ENCODE measurements at places on chromosomes 16 and 17. TPM values are rescaled to one million over a fixed set of nuclear protein-coding genes. Genes with fewer than 3 reads are reported as not detected.

The KRT36 gene
- total RNA-seq: not detected

The PYDC1 gene
- total RNA-seq: not detected

The HOXB2 gene
- 20.0 TPM for total RNA-seq

The KCNH6 gene
- total RNA-seq: not detected

The KRTAP2-2 gene
- not detected for total RNA-seq

DNA sequence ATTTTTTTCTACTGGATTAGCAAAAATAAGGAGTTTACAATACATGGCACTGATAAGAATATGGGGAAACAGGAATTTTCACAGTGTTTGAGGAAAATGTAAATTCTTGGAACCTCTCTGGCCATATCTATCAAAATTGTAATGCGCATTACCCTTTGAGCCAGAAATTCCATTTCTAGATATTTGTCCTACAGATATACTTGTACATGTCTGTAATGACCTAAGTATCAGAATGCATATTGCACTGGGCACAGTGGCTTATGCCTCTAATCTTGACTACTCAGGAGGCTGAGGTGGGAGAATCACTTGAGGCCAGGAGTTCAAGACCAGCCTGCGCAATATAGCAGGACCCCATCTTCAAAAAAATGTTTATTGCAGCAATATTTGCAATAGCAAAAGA, 25.8 kb upstream of the HAS3 start:
- H3K27ac ChIP-seq: no peak overlapping the region
- no peak overlapping the region for H3K4me3 ChIP-seq
- H3K27me3 ChIP-seq: no peaks in the 10 kb centered on the region

DNA sequence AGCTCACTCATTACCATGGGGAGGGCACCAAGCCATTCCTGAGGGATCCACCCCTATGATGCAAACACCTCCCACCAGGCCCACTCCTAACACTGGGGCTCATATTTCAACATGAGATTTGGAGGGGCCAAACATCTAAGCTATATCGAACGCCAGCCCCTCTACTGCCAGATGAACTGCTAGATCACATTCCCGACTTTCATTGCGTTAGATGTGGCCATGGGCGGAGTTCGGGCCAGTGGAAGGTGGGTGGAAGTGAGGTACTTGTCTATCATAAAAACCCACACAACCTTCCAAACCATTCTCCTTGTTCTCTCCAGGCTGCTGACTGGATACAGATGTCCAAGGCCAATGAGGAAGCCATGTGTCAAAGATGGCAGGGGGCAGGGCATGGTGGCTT, 27.0 kb upstream of the ANKRD40CL start:
- H3K27me3 ChIP-seq: peaks cover 7% of the 10 kb centered on the region
- H3K4me3 ChIP-seq: no peak overlapping the region
- H3K27ac ChIP-seq: no peak overlapping the region

DNA sequence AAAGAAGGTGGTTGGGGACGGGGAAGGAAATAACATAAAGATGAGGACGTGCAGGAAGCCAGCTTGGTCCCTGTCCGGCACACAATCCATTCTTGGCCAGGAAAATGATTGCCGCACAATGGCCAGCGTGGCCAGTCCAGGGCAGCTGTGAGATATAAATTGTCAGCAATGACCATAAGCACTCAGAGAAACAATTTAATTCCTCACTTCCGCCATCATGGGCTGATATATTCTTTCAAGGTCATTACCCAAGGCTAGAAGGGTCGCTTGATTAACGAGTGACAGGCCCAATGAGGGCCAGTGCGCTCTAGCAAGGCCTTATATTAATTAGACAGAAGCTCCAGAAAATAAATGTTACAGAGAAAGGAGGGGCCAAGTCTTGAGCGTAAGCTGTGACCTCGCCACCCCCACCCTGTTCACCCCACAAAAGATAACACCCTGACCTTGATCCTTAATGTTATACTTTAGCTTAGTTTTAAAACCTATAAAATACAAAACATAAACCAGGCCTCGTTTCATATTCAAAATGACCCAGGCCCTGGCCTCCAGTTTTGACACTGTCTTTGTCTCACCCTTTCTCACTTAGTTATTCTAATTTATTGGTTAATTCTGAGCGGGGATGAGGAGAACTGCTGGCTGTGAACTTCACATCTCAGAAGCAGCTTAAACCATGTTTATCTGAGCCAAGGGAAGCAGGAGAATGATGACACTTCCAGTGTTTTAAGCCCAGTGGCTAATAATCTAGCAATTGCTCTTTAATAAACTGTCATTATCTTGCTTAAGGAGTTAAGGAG, 478.3 kb upstream of the ZFHX3 start:
- H3K4me1 ChIP-seq: no peaks in the 10 kb centered on the region
- H3K4me3 ChIP-seq: no peak overlapping the region
- no peaks in the 10 kb centered on the region for H3K36me3 ChIP-seq
- no peak overlapping the region for H3K27ac ChIP-seq
- DNase-seq: no peak

DNA sequence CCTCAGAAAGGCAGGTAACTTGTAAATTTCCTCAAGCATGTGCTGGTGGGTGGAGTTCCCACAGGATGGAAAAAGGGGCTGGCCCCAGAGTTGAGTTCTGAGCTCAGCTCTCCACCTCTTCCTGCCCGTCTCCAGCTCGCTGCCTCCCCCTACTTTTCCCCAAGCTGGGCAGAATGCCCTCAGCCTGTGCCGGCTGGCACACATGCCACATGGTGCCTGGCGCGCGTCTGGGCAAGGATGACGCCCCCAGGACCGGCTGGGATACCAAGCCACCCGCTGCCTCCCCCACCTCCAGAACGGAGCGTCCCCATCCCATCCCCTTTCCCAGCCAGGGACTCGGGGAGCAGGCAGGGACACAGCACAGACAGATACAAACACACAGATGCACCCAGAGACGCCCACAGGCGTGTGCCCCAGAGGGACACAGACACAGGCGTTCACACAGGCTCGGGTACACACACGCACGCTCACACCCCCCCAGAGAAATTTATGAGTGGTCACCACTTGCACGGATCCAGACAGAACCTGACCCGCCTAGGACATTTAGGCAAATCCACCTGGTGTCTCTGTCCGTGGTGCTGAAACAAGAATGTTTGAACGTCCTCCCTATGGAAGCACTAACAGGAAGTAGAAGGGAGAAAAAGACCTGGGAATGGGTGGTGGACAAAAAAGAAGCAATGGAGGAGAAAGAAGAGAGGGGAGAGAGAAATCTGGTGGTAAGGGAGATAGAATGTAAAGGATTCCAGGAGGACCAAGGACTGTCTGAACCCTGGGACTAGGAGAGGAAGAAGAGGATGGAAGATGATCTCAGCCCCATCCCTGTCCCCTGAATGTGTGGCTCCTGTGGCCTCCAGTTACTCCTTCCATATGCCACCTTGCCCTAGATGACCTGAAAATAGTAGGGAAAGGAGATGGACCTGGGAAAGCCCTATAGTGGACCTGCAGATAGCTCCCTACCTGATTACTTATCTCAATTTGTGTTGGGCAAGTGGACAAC, 15.5 kb downstream of the NEUROD2 start:
- no peak overlapping the region for H3K4me3 ChIP-seq
- peaks cover 2% of the 10 kb centered on the region for H3K36me3 ChIP-seq
- peaks cover 6% of the 10 kb centered on the region for H3K4me1 ChIP-seq
- H3K27ac ChIP-seq: no peak overlapping the region

GRCh38 chr16:65600629-65601028, 478.8 kb upstream of the CDH11 start:
- no peaks in the 10 kb centered on the region for H3K4me1 ChIP-seq
- no peaks in the 10 kb centered on the region for H3K36me3 ChIP-seq
- H3K27me3 ChIP-seq: no peaks in the 10 kb centered on the region
- no peak overlapping the region for H3K4me3 ChIP-seq
- H3K27ac ChIP-seq: no peak overlapping the region
- no peak for DNase-seq

GRCh38 chr16:68452176-68452575, 3.9 kb upstream of the SMPD3 start:
- no peak overlapping the region for H3K4me3 ChIP-seq
- H3K27me3 ChIP-seq: peaks cover 13% of the 10 kb centered on the region

GRCh38 chr17:81130385-81131361, 34.6 kb upstream of the PVALEF start:
- H3K27ac ChIP-seq: no peak overlapping the region
- no peaks in the 10 kb centered on the region for H3K4me1 ChIP-seq
- H3K4me3 ChIP-seq: no peak overlapping the region
- DNase-seq: no peak

GRCh38 chr17:62750631-62751051, 57.5 kb downstream of the MARCHF10 start:
- H3K4me1 ChIP-seq: no peaks in the 10 kb centered on the region
- no peaks in the 10 kb centered on the region for H3K36me3 ChIP-seq
- H3K27me3 ChIP-seq: peaks cover 5% of the 10 kb centered on the region
- no peak overlapping the region for H3K27ac ChIP-seq

GRCh38 chr17:30352240-30352814, 18.5 kb upstream of the TMIGD1 start:
- H3K4me1 ChIP-seq: peaks cover 7% of the 10 kb centered on the region
- peaks cover 4% of the 10 kb centered on the region for H3K27me3 ChIP-seq

DNA sequence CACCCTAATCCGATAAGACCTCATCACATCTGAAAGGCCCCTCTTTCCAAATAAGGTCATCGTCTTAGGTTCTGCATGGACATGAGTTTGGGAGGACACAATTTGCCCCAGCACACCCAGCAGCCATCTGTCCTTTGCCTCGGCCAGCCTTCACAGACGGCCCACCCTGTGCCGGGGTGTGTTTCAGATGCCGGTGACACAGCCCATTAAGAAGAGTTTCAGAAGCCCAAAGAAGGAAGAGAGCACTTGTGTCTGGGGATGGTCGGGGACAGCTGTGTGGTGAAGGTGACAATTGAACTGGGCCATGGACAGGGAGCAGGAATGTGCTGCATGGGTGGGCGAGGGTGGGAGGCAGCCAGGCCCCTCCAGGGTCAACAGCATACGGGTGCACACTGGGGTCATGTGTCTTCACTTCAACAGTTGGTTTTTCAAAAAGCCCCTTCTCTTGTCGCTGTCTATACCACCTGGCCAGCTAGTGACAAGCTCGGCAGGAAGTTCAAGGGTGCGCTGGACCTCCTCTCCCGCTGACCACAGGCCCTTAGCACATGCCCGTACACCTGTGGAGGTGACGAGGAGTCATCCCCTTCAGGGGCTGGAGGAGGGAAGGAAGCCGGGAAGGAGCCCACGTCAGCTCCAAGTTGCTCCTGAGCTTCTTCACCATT, 183.1 kb downstream of the C16orf95 start:
- H3K36me3 ChIP-seq: no peaks in the 10 kb centered on the region
- no peak overlapping the region for H3K27ac ChIP-seq
- H3K4me1 ChIP-seq: no peaks in the 10 kb centered on the region
- H3K4me3 ChIP-seq: no peak overlapping the region

DNA sequence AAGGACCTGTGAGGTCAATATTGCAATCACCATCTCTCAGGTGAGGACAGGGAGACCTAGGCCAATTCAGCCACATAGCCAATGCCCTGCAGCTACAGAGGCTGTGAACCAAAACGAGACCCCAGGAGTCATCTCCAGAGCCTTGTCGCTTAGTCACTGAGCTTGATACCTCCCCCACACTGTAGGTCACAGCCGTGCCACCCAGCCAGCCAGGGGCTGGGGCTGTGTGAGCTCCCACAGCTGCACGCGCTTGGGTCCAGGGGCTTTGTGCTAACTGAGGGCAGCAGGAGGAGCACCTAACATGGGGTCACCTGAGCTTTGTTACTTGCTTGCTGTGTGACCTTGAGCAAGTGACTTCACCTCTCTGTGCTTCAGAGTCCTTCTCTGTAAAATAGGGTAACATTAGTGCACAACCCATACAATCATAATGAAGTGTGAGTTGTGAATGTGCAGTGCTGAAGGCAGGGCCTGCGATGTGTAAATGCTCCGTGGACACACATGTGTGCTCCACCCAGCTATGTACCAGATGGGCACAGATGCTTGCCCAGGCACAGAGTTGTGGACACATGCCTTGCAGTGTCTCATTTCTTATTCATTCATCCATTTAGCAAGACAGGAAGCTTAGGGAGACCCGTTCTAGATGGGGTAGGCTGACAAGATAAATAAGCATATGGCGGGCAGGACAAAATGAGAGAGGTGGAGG, 25.9 kb downstream of the SBK1 start:
- no peak overlapping the region for H3K27ac ChIP-seq
- H3K4me1 ChIP-seq: peaks cover 5% of the 10 kb centered on the region
- no peak for DNase-seq
- no peaks in the 10 kb centered on the region for H3K27me3 ChIP-seq
- no peak overlapping the region for H3K4me3 ChIP-seq

- no peaks in the 10 kb centered on the region for H3K27me3 ChIP-seq
- peak overlapping the region; percentile 79 for H3K27ac ChIP-seq
- peak; percentile 92 for DNase-seq
- peaks cover 16% of the 10 kb centered on the region for H3K4me1 ChIP-seq
- H3K36me3 ChIP-seq: peaks cover 11% of the 10 kb centered on the region
These were observed 30.0 kb downstream of the TBCD start for GRCh38 chr17:82781894-82782274.

DNA sequence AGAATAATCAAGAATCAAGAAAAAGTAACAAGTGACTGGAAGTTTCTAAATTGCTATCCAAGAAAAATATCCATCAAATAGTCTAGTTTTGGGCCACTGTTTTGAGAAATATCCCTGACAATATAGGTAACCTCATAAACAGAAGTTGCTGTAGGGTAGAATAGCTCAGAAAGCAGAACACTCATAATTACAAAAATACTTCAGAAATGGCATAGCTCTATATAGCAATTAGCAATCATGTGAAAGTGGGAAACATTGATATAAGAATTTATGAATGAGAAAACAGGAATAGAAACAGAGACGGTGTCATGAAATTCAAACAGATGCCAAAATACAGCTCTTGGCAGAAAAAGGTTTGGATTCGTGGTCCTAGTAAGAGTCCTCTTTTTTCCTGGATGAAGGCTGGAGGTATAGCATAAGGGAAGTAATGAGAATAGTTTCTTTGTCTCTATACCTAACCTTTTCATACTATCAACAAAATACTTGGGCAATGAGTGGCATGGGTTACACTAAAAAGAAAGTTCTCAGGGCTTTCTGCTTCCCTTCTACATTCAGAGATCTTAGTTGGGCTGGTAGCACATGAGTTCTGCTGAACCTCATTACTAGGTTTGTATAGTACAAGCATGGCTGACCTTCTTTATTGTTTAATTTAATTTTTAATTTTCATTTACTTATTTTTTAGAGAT, 33.5 kb downstream of the SPAG9 start:
- no peaks in the 10 kb centered on the region for H3K4me1 ChIP-seq
- H3K27me3 ChIP-seq: no peaks in the 10 kb centered on the region
- H3K27ac ChIP-seq: no peak overlapping the region
- no peak overlapping the region for H3K4me3 ChIP-seq
- H3K36me3 ChIP-seq: no peaks in the 10 kb centered on the region

Data from activated naive CD8-positive, alpha-beta T cell treated with anti-CD3 and anti-CD28 coated beads, Interleukin-2, amount 10 ng/mL, durations not matched to agents 7 days and 5 days (primary cell).